Stomach (tissue), 19 donors: ENCODE measurements at places on chromosomes 1 and 21. TPM values are rescaled to one million over a fixed set of nuclear protein-coding genes. Genes with fewer than 3 reads are reported as not detected.

Gene HSD3B1
- total RNA-seq, result not detected

Gene KRTAP7-1
- total RNA-seq, result not detected

DNA sequence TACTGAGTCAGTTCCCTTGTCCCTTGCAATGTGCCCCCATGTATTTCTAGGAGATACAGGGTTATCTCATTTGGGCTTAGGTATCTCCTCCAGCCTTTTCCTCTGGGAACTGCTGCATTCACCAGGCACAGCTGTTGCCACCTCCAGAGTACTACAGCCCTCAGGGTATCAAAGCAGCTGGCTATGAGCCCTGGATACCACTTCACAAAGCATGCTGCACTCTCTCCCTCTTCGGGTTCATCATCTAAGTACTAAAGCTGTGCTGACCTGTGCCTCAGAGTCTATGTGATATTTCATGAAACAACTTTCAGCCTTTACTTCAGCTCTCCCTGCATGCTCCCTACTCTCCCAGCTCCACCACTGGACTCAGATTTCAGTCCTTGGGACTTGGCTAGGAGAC is 62.3 kb downstream of the CCDC185 start:
- DNase-seq, result no peak

GRCh38 chr1:145961425-145962156 is 2.8 kb downstream of the ANKRD34A start:
- DNase-seq, result no peak

GRCh38 chr1:110508028-110508940 is 10.7 kb downstream of the KCNA10 start:
- peak; percentile 75 for DNase-seq
